ENCODE measurements at places on chromosomes 16 and 17.
A peak's percentile ranks its signal among the peaks of the same experiment; 100 is the strongest.

GRCh38 chr17:78109489-78109761, 19.1 kb downstream of the TMC6 start:
- no peak for DNase-seq

GRCh38 chr17:44972953-44973352, 4.8 kb upstream of the C1QL1 start:
- DNase-seq = no peak

GRCh38 chr16:5634666-5635180, 537.1 kb upstream of the EEF2KMT start:
- no peak for DNase-seq

DNA sequence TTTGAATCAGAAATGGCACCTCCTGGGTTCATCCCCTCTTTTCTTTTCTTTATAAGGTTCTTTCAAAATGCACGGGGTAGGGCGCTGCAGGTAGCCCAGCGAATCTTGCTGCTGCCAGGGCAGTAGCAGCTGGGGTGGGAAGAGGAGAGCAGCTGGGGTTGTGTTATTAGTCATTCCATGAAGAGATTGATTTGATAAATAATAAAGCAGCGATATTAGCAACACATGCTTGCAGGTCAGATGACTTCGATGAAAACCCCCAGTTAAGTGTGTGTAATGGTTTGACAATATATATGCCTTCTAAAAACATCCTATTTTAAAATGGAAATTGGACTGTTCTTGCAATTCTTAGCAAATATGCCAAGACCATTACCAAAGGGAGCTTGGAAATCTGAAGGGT, 200.7 kb downstream of the CCDC182 start:
- no peak for DNase-seq

- no peak for DNase-seq
These were observed 231.0 kb upstream of the EEF2KMT start for GRCh38 chr16:5328546-5328945.

- peak; percentile 37 for DNase-seq
These were observed 10.1 kb downstream of the IL32 start for GRCh38 chr16:3075523-3075915.

DNA sequence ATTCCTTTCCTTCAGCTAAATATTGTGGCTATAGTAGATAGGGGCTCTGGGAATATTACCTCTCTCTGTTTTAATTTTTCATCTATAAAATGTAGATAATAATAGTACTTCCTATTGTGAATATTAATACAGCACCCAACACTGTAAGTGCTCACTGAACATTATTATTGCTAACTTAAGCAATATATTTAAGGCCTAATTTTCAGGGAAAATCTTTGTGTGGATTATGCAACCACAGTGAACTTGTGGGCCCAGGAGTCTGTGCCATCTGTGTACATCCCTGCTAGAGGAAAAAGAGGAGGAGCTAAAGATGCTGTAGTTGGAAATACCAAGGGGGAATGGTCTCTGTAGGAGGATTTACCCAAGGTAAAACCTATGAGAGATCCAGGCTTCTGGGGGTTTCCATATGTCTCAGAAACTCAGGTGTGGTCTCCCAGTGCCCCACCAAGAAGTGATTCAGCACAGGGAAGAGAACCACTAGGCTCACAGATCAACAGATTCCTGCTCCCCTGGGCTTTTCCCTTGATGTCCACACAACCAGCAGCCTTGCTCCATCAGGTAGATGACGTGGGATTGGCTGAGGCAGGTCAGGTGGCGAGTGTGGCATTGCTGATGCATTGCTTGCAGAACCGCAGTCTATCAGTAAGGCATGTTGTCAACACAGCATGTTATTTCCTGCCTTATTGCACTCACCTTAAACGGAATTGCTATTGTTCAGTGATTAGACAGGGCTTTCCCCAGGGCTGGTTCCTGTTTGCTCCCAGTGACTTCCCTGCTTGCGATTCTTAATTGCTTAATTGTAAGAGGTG, 1.6 kb upstream of the N4BP1 start:
- peak; percentile 93 for DNase-seq

DNA sequence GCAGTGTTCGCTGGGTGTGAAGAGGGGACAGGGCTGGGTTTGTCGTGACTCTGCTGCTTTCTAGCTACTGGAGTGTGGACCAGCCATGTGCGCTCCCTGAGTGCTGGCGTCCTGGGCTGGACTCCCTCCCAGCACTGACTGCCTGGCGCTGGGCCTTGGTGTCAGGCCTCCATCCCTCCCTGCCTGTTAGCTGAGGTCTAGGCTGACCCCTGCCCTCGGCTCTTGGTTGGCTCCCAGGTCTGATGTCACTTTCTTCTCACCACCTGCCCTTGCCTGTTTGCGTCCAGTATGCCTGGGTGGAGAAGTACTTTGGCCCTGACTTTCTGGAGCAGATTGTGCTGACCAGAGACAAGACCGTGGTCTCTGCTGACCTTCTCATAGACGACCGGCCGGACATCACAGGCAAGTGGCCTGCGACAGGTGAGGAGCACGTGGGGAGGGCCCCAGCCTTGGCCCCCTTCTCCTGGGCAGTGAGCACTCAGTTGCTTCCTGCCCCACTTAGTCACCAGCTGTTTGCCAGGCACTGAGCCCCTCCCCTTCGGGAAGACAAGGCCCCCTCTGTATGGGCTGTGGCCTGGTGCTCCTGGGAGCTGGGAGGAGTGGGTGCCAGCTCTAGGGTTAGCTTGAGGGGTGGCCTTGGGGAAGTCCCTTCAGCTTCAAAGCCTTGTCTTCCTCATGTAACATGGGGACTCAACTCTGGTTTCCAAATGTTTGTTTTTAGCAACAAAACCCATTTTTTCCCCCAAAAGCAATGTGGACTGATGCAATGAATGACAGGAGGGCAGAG, 41.5 kb downstream of the NT5M start:
- DNase-seq = no peak

DNA sequence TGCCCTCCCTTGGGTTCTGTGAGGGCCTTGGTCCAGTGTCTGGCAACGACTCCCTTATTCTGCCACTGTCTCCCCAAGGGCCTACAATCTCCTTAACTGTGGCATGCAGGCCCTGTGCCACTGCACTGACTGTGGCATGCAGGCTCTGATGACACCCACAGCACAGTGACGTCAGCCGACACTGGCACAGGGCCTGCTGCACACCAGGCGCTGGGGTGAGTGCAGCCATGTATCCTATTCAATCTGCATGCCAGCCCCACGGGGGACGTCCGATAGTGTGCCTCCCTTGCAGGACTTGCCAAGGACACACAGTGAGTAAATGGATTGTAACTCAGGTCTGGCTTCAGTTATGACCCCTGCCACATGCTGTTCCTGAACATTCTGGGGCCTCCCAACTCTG, 39.8 kb upstream of the RASD1 start:
- DNase-seq = no peak

GRCh38 chr17:13940858-13941665, 128.2 kb upstream of the COX10 start:
- no peak for DNase-seq

- no peak for DNase-seq
These were observed 30.0 kb downstream of the TEKT5 start for GRCh38 chr16:10664720-10665126.

DNA sequence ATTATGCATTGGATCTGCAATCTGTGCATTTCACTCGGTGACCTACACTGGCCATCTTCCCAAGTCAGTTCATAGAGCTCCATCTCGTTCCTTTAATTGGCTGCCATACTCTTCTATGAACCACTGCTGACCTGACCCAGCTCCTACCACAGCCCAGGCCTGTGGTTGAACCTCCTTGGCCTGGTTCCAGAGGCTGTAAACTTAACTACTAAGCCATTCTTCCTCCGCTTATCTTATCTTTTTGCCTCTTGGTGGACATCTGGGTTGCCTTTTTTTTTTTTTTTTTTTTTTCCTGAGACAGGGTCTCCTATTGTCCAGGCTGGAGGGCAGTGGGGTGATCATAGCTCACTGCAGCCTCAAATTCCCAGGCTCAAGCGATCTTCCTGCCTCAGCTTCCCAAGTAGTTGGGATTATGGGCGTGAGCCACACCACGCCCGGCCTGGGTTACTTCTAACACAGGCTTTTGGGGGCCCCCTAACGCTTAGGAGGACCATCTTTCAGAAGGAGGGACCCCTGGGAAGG, 18.3 kb downstream of the COQ7 start:
- DNase-seq = no peak

- DNase-seq = no peak
These were observed 334.1 kb downstream of the TOX3 start for GRCh38 chr16:52212841-52213240.

DNA sequence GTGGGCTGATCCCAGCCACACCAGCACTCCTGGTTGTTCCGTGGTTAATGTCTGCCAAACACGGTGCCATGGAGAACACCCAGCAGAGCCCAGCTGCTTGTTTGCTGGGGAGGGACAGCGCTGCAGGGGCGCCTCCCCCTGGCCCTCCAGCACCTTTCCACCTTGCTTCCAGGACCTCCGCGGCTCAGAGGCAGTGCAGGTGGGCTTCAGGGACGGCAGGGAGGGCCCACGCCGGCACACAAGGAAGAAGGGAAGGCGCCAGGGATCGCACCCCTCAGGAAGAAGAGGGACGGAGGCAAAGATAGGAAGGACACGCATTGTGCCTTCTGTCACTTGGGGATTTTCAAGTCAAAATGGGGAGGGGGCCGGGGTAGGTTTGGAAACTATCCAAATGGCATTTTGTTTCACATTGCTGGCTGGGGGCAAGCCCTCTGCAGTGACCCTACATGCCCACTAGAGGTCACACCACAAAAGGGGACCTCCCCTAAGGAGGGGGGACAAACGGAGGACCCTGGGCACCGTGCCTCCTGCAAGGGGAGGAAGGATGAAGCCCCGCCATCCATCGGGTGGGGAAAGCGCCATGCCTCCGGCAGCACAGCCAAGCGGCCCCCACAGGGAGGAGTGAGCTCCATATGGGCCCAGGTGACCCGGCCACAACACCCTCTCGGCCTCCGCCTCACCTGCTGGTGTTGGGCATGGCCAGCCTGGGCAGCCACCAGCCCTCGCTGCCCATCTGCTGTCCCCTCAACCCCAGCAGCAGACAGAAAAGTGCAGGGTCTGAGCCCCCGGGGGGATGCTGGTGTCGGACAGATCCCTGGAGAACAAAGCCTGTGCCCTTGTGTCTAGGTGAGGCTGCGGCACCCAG, 7.5 kb upstream of the C16orf95 start:
- peak; percentile 53 for DNase-seq

DNA sequence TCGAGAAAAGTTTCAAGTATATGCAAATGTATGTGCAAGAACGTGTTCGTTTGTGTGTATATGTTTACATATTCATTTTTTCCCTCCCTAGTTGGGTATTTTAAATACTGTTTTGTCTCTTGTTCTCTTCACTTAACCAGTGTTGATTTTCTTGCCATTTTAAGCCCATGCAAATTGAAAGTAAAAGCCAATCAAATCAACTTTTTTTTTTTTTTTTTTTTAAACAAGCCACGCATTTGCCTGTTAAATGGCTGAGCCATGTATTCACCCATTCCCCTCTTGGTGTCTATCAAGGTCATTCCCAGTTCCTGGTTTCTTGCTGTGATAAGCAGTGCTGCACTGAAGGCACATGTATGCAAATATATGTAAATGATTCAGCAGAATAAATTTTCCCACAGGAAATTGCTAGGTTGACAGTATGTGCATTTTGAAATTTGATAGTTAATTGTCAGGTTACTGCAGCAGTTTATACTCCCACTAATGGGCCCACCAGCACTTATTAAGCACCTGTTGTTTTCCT, 12.2 kb downstream of the ABCC1 start:
- DNase-seq = no peak

DNA sequence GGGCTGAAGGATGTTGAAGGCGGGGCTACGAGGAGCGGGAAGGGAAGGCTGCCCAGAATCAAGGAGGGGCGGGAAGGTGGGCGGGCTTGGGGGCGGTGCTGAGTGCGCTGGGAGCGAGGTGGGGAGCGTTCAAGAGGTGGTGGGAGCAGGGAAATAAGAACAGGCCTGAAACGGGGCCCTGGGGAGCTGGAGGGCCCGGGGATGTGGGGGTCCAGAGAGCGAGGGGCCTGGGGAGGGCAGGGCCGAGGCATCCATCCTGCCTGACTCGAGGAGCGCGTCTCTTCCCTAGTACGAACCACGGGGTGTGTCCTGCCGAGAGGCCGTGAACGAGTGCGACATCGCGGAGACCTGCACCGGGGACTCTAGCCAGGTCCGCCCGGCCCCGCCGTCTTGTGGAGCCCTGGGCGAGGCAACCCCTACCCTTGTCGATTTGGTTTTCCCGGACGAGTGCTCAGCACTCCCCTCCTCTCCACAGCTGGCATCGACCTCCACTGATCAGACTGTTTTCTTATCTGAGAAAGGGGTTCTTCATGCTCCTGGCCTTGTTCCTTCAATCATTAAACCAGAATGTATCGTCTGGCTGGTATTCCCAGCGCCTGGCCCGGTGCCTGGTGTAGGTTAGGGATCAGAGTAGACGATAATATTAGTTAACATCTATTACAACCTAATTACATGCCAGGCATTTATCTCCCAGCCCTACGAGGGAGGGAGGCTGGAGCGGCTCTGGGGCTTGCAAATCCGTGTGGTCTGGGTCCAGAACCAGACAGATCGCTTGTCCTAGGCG, 17.2 kb downstream of the ADAM11 start:
- DNase-seq = no peak

DNA sequence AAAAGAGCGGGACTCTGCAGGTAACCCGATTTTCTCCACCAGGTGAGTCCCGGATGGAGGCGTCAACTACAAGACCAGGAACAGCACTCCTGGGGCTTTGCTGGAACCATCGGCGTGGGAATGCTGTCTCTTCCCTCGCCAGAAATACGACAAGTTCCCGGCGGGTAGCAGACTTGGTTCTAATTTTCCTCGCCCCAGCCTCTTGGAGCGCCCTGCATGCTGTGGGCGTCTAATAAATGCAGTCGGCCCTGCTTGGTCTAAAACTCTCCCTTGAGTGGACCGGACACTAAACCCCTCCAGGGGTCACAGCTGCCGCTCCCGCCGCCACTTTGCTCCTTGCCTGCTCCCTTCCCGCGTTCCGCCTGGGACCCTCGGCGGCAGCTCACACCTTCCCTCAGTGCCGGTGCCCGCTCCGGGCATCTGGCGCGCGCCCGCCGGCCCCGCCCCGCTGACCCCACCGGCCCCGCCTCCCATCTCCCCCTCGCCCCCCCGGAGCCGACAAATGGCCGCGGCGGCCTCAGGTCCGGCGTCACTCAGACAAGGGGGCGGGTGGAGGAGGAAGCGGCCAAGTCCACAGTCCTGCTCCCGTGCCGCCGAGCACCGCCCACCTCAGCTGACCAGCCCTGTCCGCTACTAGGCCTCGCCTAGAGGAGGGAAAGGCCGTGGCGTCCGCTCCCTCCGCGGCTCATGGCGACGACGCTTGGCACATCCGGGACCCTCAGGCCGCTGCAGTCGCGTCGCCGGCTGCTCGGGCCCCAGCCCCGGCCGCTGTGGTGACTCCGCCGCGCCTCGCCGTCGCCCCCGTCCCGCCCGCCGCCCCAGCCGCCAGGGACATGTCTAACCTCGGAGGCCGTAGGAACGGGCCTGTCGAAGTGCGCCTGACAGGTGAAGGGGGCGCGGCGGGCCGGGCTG, 65.8 kb downstream of the KPNA2 start:
- DNase-seq = peak; percentile 82

GRCh38 chr16:30921748-30922419, 1.5 kb upstream of the FBXL19 start:
- peak; percentile 90 for DNase-seq

DNA sequence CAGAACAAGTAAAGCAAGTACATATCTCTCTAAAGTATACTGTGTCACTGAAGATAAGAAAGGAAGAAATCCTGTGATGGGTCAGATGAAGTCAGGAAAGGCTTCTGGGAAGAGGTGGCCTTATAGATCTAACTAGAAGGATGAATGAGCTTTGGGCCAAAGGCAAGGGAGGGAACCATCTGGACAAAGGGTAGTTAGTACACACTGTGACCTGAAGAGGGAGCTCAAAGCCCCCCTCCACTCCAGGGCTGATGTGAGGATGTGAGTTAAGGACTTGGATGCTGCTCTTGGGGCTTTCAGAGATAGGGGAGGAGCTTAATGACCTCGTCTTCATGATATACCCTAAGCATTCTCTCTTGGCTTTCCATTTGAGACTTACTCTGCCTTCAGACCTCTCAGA, 185.3 kb upstream of the CACNG3 start:
- DNase-seq = peak; percentile 36

Measured in CD4-positive, alpha-beta T cell treated with Interleukin-17A for 1 hour (primary cell).